ENCODE measurements at places on chromosomes 7 and 10.

GRCh38 chr7:42247301-42247700, 10.3 kb upstream of the GLI3 start:
- DNase-seq: no peak

- DNase-seq: no peak
Observed at GRCh38 chr10:95552679-95553342, 8.4 kb downstream of the SORBS1 start.

DNA sequence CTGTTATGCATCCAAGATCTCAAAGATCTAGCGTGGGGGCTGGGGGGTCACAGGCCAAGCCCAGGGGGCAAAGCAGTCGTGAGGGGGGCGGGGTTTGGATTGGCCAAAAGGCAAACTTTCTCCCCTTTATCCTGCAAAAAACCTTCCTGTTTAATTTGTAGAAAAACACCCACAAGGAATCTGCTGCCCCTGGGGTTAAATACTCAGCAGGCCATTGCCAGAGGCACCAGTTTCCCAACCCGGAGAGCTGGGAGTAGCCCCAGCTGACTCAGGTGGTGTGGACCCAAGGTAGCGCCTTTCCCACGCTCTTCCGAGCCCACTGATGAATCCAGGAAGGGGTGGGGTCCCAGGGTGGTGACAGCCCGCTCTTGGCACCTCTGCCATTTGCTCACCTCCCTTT, 21.4 kb downstream of the KCP start:
- DNase-seq: no peak

- DNase-seq: no peak
Observed at GRCh38 chr7:98418636-98419315, 17.9 kb upstream of the BAIAP2L1 start.
